ENCODE measurements at places on chromosomes 6 and 20. TPM values are rescaled to one million over a fixed set of nuclear protein-coding genes. Genes with fewer than 3 reads are reported as not detected.

DNA sequence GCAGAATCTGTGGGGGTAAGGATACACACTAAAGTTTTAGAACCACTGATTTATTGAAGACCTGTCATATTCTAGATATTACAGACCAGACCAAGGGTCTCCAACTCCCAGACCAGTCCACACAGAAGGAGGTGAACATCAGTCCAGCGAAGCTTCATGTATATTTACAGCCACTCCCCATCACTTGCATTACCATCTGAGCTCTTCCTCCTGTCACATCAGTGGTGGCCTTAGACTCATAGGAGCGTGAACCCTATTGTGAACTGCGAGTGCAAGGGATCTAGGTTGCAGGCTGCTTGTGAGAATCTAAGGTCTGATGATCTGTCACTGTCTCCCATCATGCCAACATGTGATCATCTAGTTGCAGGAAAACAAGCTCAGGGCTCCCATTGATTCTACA is 5.0 kb upstream of the BCLAF1 start:
- H3K4me1 ChIP-seq: no peaks in the 10 kb centered on the region
- H3K36me3 ChIP-seq: no peaks in the 10 kb centered on the region
- H3K27ac ChIP-seq: no peak overlapping the region
- H3K27me3 ChIP-seq: no peaks in the 10 kb centered on the region
- DNase-seq: no peak
- H3K4me3 ChIP-seq: no peak overlapping the region

- peaks cover 19% of the 10 kb centered on the region for H3K27me3 ChIP-seq
- no peaks in the 10 kb centered on the region for H3K4me1 ChIP-seq
- H3K4me3 ChIP-seq: no peak overlapping the region
- no peaks in the 10 kb centered on the region for H3K36me3 ChIP-seq
- no peak for DNase-seq
Observed at GRCh38 chr20:38729767-38730166, 5.5 kb downstream of the SLC32A1 start.

DNA sequence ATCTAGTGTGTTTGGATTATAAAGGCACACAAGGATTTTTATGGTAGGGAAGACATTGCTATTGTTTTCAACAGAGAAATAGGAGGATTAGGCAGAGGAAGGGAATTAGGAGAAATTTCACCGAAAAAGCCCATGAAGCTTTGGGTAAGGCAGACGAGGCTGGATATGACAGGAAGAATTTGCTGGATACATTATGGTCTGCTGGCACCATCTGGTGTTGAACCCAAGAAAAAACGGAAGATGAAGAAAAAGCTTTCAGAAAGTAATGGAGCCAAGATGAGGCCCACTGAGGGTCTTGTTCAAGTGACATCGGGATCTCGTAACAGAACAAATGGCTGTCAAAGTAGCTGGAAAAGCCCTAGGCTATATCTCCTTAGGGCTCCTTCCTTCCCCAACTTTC is 56.5 kb downstream of the OR2J2 start:
- H3K4me3 ChIP-seq: no peak overlapping the region
- no peaks in the 10 kb centered on the region for H3K36me3 ChIP-seq
- no peaks in the 10 kb centered on the region for H3K27me3 ChIP-seq
- DNase-seq: no peak
- no peaks in the 10 kb centered on the region for H3K4me1 ChIP-seq

Gene RHAG
- total RNA-seq: 0.31 TPM

DNA sequence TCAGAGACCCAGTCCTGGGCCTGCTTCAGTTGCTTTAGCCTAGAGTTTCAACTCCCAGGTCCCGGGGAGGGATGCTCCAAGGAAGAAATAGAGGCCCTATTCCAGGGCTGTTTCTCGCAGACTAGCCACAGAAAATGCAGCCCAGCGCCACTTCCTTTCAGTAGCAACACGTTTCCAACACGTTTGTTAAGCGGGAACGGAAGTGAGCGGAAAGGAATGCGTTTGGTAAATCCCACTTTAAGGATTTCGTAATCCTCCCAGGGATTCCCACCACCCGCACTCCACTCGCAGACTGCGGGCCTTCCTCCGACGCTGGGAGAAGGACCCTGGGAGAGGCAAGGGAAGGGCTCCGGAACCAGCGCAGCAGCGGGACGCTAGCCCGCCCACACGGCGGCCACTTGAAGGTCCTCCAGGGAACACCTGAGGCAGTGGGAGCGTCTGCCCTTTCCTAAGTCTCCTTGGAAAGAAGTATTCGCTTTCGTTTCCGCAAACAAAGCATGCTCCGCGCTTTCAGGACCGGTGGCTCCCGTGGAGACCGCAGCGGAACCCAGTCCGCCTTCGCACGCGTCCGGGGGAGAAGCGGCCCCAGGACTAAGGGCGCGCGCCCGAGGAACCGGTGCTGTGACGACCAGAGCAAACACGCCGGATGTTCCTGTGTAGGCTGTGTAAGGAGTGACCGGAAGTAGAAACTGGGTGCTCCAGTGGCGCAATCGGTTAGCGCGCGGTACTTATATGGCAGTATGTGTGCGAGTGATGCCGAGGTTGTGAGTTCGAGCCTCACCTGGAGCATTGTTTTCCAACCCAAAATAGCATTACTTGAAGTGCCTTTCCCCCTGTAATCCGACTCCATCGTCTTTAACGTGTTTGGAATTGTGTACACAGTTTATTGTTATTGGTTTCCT is 227.6 kb upstream of the PRSS16 start:
- H3K27ac ChIP-seq: peak overlapping the region; percentile 81
- peak; percentile 95 for DNase-seq
- H3K4me1 ChIP-seq: no peaks in the 10 kb centered on the region
- H3K4me3 ChIP-seq: peak overlapping the region; percentile 54
- H3K27me3 ChIP-seq: no peaks in the 10 kb centered on the region

- H3K27me3 ChIP-seq: peaks cover 19% of the 10 kb centered on the region
- no peak overlapping the region for H3K4me3 ChIP-seq
- no peaks in the 10 kb centered on the region for H3K36me3 ChIP-seq
- DNase-seq: no peak
Observed at GRCh38 chr20:1867495-1868260, 27.5 kb upstream of the SIRPA start.

DNA sequence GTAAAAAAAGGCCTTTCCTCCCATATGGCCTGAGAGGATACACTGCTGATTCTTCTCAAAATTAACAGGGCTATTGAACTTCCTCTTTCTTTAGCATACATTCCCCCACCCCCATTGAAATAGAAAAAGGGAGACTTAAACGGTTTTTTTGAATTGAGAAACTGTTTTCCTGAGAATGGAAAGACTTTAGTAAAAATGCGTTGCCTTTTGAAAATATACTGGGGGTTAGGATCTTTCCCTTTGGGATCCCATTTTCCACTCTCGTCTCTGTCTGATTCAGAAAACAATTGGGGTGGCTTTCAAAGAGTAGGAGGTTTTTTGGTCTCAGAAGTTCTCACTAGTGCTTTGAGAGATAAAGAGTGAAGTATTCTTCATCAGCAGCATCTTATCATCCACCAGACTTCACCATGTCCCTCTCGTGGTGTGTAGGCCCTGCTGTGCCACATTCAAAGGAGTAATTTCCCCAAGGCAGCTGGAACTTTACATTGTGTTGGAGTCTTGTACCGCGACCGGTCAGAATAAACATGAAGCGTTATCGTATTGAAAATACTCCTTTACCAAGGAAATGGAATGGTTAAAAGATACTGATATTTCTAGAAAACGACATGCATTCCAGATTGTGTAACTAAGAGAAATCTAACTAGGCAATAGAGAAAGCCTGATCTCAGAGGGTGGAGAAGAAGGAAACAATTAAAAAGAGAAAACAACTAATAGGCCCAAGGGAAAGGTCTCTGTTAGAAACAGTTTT is 10.6 kb downstream of the MYB start:
- H3K4me3 ChIP-seq: no peak overlapping the region
- no peaks in the 10 kb centered on the region for H3K36me3 ChIP-seq
- no peaks in the 10 kb centered on the region for H3K27me3 ChIP-seq
- DNase-seq: no peak
- no peaks in the 10 kb centered on the region for H3K4me1 ChIP-seq

DNA sequence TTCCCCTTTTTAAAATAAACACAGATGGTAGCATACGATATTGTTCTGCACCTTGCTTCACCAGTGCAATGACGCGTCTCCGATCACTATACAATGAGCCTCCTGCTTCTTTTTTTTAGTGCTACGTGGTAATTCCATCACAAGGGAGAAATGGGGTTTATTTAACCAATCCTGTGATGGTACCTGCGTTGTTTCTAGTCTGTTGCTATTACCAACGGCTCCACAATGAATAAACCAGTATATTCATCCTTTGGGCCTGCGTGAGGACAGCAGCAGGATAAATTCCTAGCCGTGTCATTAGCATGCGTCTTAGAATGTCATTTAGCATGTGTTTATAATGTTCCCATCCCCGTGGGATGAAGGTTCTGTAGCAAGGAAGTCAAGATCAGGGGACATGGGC is 42.9 kb downstream of the GNAS-AS1 start:
- H3K36me3 ChIP-seq: no peaks in the 10 kb centered on the region
- no peak for DNase-seq
- no peaks in the 10 kb centered on the region for H3K4me1 ChIP-seq
- H3K27me3 ChIP-seq: no peaks in the 10 kb centered on the region

- H3K27me3 ChIP-seq: peaks cover 4% of the 10 kb centered on the region
- H3K4me1 ChIP-seq: peaks cover 4% of the 10 kb centered on the region
- no peak overlapping the region for H3K4me3 ChIP-seq
- DNase-seq: peak; percentile 45
- peak overlapping the region; percentile 75 for H3K27ac ChIP-seq
Observed at GRCh38 chr20:23143098-23143497, 57.0 kb upstream of the CD93 start.

Gene LTB
- 9.9 TPM for total RNA-seq

- peak overlapping the region; percentile 65 for H3K27ac ChIP-seq
- H3K27me3 ChIP-seq: no peaks in the 10 kb centered on the region
- peak; percentile 58 for DNase-seq
- no peaks in the 10 kb centered on the region for H3K4me1 ChIP-seq
- H3K4me3 ChIP-seq: no peak overlapping the region
- peaks cover 6% of the 10 kb centered on the region for H3K36me3 ChIP-seq
Observed at GRCh38 chr6:52491203-52492069, 71.3 kb downstream of the EFHC1 start.

- peaks cover 32% of the 10 kb centered on the region for H3K4me1 ChIP-seq
- H3K36me3 ChIP-seq: no peaks in the 10 kb centered on the region
- no peak for DNase-seq
- no peak overlapping the region for H3K4me3 ChIP-seq
- H3K27me3 ChIP-seq: no peaks in the 10 kb centered on the region
Observed at GRCh38 chr20:44962483-44962882, 2.3 kb upstream of the TOMM34 start.

DNA sequence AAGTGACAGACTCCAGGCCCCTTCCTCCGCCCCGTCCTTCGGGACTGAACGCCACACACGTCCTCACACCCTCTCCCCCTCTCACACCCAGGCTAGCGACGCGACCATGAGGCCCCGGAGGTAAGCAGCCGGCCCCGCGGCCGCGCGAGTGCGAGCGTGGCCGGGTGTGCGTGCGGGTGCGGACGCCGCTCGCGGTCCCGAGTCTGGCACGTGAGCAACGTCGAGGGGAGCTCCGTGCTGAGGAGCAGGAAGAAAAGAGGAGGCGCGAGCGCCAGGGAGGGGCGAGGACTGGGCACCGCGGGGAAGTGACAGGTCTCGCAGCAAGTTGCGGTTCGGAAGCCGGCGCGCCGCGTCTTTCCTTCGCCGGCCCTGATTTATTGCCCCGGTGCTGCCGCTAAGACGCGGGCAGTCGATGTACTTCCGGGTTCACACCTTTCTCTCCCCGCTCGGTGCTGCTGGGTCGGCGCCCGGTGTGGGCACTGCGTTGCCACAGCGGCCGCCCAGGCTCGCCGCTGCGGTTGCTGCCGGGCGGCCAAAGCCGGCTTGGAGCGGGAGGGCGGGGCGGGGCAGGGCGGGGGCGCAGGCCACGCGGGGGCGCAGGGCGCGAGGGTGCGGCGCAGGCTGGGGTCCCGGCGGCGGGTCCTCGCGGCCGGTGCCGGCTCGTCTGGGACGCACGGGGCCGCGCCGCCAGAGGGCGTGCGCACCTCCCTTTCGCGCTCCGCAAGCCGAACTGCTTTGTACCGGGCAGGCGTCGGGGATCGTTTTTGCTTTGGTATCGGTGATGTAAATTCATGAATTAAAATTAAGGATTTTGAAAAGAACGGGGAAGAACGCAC is 15.8 kb upstream of the LIN28B start:
- DNase-seq: peak; percentile 63
- H3K36me3 ChIP-seq: no peaks in the 10 kb centered on the region
- no peak overlapping the region for H3K27ac ChIP-seq
- peak overlapping the region; percentile 32 for H3K4me3 ChIP-seq
- H3K27me3 ChIP-seq: peaks cover 32% of the 10 kb centered on the region

Gene RBBP8NL
- 1.0 TPM for total RNA-seq

DNA sequence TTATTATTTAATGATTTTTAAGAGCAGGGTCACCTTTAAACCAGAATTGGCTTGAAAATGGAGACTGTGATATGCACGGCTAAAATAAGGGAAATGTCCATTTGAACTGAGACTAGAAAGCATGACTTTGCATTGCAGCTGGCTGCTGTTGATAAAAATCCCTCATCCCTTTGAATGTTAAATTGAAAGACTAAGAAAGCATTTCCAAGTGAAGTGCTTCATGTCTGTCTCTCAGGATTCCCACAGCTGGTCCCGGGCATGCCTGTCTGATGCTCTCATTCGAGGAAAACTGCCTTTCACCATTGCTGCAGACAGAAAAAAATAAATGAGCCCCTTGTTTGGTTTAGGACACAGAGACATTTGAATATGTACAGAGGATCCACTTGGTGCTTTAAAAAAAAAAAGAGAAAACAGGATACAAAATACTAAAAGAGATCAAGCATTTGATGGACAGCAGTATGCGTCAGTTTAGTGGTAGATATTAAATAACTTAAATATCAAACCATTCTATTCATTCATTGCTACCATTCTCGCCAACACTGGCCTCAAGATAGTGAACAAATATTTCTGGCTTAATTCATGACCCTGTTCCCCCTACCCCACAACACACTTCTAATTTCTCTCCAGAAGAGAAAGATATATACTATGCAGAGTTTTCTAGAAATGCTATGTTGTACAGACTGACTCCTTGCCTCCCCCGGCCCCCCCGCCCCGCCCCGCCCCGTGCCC is 55.0 kb downstream of the TBC1D7 start:
- no peaks in the 10 kb centered on the region for H3K27me3 ChIP-seq
- DNase-seq: no peak
- no peaks in the 10 kb centered on the region for H3K36me3 ChIP-seq
- H3K4me1 ChIP-seq: peaks cover 5% of the 10 kb centered on the region

- no peak overlapping the region for H3K4me3 ChIP-seq
- H3K36me3 ChIP-seq: no peaks in the 10 kb centered on the region
- H3K27me3 ChIP-seq: no peaks in the 10 kb centered on the region
- H3K27ac ChIP-seq: no peak overlapping the region
- no peak for DNase-seq
Observed at GRCh38 chr20:51159303-51159702, 136.4 kb upstream of the KCNG1 start.

- no peaks in the 10 kb centered on the region for H3K36me3 ChIP-seq
- peak; percentile 86 for DNase-seq
- peak within 1 kb of the TSS; percentile 42 for H3K27ac ChIP-seq
- peak within 1 kb of the TSS; percentile 42 for H3K4me3 ChIP-seq
Observed at GRCh38 chr6:116764961-116765841, at the start of gene FAM162B. FAM162B (minus strand) TSS chr6:116765719; CDS start chr6:116765576, 143 bp downstream.

Data from lung (tissue), 17 donors.